G401 (cell line): ENCODE measurements at places on chromosomes 2 and 18. TPM values are rescaled to one million over a fixed set of nuclear protein-coding genes. Genes with fewer than 3 reads are reported as not detected.
A peak's percentile ranks its signal among the peaks of the same experiment; 100 is the strongest.

TM4SF20 gene
- total RNA-seq = not detected in 2 replicates

GRCh38 chr18:12520442-12520992 is 112.8 kb downstream of the PRELID3A start:
- peak; percentile 52 for DNase-seq

TNS1 gene
- total RNA-seq = 0.37 TPM in 1 of 2 replicates, not detected in the other

GRCh38 chr18:78773303-78773755 is 206.3 kb upstream of the SALL3 start:
- DNase-seq = no peak

- peak; percentile 85 for DNase-seq
These were observed at the start of gene BBS5 for GRCh38 chr2:169479257-169480078. Gene BBS5 (plus strand): TSS chr2:169479494. CDS start chr2:169479554, 60 bp downstream.

CD8B gene
- total RNA-seq = not detected in 2 replicates

PCARE gene
- not detected in 2 replicates for total RNA-seq

- peak; percentile 100 for DNase-seq
These were observed 881 bp upstream of the FAM161A start for GRCh38 chr2:61854564-61855317.

ST8SIA5 gene
- not detected in 2 replicates for total RNA-seq

- no peak for DNase-seq
These were observed 14.5 kb upstream of the FOSL2 start for GRCh38 chr2:28377984-28378678.

DNA sequence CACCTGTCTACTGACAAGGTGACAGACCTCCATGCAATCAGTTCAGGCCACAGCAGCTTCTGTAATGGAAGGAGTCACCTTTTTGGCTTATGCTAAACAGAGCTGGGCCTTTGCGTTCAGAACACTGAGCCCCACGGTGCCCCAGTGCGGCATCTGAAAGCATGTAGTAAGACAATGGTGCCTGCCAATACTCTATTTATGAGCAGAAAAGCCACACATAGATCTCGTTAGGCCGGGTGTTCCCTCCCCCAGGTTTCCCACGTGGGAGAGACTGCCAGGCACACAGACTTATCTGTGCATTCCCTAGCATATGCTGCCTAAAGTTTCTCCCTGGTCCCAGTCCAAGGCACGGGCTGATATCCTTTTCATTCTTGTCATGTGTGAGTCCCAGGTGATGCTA is 150.9 kb downstream of the ACTR3 start:
- DNase-seq = no peak

NOSTRIN gene
- total RNA-seq = not detected in 2 replicates

FAP gene
- not detected in 2 replicates for total RNA-seq

DSC2 gene
- not detected in 2 replicates for total RNA-seq

LCT gene
- total RNA-seq = not detected in 2 replicates

BIN1 gene
- 11.1 and 14.2 TPM in 2 replicates for total RNA-seq

DNA sequence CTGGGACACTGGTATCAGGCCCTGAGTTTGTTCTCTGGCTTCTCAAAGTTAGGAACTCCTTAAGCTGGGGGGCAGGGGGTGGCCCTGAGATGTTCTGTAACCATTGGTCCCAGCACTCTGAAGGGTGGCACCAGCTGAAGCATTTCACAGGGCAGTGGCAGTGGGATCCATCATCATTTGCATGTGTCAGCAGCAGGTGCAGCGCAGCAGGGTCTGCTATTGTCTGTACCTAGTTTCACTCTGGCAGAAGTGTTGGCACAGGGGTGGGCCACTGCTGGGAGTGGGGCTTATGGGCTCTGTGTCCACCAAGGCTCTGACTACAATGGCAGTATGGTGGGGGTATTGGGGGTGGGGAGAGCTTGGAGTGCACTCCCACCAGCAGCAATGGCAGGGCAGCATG is 460.4 kb upstream of the ZNF804A start:
- no peak for DNase-seq

GRCh38 chr18:23906658-23907057 is 107.9 kb upstream of the TTC39C start:
- no peak for DNase-seq

DNA sequence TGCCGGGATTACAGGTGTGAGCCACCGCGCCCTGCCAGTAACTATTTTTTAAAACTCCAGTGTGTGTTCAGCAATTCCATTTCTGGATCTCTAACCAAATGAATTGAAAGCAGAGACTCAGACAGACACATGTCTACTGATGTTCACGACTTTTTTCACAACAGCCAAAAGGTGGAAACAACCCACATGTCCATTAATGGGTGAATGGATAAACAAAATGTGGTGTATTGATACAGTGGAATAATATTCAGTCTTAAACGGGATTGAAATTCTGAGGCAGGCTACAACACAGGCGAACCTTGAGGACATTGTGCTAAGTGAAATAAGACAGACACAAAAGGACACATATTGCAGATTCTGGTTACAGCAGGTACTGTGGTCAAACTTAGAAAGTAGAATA is 55.0 kb downstream of the DDX1 start:
- no peak for DNase-seq

- DNase-seq = no peak
These were observed 230.6 kb downstream of the PRKCE start for GRCh38 chr2:45881970-45882581.

PLGLB2 gene
- total RNA-seq = not detected in 2 replicates

DNA sequence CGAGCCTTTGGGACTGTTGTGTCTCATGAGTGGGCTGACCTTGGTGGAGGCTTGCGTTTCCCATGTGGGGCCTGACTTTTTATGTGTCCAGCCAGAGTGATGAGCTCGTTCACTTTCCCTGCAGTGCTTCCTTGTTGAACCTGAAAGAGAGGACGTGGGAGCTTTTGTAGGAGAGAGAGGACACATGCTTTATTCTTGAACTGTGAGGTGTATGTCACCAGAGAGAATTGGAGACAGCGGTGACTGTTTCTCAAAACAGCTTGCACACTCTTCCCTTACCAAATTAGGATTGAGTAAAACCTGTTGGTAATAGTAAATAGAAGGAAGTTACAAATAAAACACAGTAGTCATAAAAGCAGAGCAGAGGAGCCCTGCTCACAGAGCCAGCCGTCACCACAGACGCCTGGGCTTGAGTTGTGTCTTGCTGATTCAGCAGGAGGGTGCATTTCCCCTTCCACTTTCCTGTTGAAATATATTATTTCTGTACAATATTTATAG is 60.7 kb downstream of the INPP4A start:
- no peak for DNase-seq

GRCh38 chr2:30721241-30721640 is 86.0 kb downstream of the CAPN13 start:
- DNase-seq = no peak

- no peak for DNase-seq
These were observed 1.3 kb downstream of the RASGRP3 start for GRCh38 chr2:33477473-33478468.

SNED1 gene
- 0.07 and 2.2 TPM in 2 replicates for total RNA-seq

GRCh38 chr2:151410485-151410834 is 758 bp downstream of the RIF1 start:
- peak; percentile 38 for DNase-seq

GRP gene
- not detected in 2 replicates for total RNA-seq

DNA sequence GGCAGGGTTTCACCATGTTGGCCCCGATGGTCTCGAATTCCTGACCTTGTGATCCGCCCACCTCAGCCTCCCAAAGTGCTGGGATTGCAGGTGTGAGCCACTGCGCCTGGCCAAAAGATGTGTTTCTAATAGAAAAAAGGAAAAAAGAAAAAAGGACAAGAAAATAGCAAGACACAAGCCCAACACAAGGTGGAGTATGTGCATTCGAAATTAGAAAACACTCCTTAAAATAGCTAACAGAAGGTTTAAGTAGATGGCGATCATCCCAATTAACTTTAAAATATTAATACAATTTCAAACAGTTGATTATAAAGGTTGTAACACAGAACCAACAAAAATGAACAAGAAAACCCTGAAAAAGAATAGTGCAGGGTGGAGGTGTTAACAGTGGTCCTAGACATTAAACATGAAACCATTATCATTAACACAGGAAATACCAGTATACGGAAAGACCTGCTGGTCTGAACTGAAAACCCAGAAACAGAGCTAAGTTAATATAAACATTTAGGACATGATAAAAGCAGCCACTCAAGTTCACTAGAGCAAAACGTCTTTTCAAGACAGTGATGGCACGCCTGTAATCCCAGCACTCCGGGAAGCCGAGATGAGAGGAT is 57.9 kb downstream of the HDLBP start:
- DNase-seq = no peak

GRCh38 chr18:22827216-22827615 is 105.9 kb upstream of the RBBP8 start:
- DNase-seq = no peak

DNA sequence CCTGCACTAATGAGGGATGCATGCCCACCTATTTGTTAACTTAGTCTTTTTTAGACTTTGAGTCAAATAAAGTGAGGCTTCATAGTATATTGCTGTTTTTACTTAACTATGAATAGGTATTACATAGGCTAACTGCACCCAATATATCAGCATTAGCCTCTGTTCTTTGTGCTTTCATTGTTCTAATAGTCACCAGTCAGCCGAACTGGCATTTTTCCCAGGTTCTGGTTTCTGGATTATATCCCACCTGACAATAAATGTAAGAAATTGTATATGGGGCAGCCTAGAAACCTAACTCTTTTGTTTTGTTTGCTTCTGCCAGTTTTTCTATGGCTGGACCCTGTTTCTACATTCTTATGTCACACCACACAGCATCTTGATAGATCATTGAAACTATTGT is 1672.4 kb upstream of the LRRTM1 start:
- no peak for DNase-seq

OSBPL6 gene
- 1.5 and 3.4 TPM in 2 replicates for total RNA-seq

ZC3H6 gene
- total RNA-seq = 0.98 and 1.7 TPM in 2 replicates

DNA sequence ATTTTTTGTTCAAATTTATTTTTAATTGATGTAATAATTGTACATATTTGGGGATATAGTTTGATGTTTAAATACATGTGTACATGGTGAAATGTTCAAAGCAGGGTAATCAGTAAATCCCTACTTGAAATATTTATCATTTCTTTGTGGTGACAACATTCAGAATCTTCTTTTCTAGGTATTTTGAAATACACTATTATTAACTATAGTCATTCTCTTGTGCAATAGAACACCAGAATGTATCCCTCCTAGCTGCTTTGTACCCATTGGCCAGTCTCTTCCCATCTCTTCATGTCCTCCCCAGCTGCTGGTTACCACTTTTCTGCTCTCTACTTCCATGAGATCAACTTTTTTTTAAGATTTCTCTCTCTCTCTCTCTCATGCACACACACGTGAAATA is 126.5 kb downstream of the ZNF407 start:
- DNase-seq = no peak

DNA sequence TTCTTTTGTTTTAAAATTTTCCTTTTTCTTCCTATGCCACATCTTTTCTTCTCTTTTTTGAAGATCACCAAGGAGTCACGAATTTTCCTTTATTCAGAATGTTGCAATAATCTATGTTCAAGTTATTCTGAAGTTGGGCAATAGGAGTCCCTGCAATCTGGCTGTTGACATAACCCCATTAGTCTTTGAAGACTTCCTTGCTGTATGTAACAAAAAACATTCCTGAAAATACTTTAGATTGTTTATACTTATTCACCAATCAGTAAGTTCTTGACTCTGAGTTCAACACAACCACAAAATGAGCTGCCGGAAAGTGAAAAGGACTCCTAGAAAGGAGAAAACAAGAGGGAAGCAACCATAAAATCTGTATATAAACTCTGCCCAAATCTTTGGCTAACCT is 62.8 kb downstream of the TMEM237 start:
- no peak for DNase-seq

- DNase-seq = peak; percentile 58
These were observed 81.0 kb downstream of the TAF4B start for GRCh38 chr18:26307161-26307773.

CCDC88A gene
- total RNA-seq = 22.6 and 39.9 TPM in 2 replicates

DNA sequence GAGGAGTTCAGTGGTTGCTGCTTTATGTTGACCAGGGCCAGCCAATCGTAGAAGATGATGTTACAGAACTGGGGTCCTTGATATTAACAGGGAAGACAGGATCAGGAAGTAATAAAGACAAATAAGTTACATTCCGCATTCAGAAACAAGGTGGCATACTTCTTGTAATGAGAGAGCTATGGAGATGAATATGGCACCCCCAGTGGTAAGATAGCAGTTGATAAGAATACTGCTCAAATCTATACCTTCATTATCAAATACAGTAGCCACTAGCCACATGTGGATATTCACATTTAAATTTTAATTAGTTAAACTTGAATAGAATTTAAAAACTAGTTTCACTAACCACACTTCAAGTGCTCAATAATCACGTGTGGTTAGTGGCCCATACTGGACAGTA is 290.4 kb upstream of the RBMS1 start:
- no peak for DNase-seq

- no peak for DNase-seq
These were observed 64.2 kb downstream of the TGOLN2 start for GRCh38 chr2:85263591-85263990.

DRC1 gene
- not detected in 2 replicates for total RNA-seq

- no peak for DNase-seq
These were observed 17.3 kb upstream of the PSD4 start for GRCh38 chr2:113156278-113157117.

DNA sequence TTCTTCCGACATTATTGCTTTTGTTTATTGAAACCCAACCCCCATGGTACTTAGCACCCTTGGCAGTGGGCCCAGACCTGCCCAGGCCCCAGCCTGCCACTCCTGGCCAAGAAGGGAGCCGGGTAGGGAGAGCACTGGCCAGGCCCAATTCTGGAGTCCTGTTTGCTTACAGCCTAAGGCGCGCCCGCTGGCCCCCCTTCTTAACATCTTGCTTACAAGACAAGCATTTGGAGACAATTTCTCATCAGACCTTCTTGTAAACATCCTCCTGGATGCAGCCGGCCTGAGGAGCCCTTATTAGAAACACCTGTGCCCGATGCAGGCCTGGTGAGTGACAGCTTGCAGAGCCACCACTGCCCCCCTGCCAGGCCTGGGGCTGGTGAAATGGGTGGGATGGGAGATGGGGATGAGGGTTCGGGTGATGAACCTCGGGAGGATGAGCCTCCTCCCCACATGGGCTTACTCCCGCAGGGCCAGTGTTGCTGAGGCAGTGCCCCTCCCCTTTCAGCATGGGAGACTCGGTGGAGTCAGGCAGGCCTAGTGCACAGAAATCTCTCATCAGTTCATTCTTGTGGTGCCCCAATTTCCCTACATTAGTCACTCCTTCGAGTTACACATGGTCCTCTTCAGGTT is 217.5 kb downstream of the CYP26B1 start:
- DNase-seq = no peak
